ENCODE measurements at places on chromosomes 1 and 21.
A peak's percentile ranks its signal among the peaks of the same experiment; 100 is the strongest.

GRCh38 chr1:75672528-75673393 is 51.7 kb upstream of the ACADM start:
- DNase-seq = no peak

DNA sequence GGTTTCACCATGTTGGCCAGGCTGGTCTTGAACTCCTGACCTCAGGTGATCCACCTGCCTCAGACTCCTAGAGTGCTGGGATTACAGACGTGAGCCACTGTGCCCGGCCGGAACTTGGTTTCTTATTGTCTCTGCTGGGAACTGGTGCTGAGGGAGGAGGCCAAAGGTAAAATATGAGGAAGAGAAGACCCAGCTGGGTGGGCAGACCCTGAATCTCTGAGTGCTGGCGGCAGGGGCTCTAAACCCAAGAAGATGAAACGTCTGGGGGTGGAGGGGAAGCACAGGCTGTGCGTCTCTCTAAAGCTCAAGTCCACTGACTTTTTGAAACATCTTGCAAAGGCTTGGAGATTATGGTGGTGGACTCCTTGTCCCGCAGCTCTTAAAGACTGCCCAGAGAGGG is 82.0 kb upstream of the TLR5 start:
- no peak for DNase-seq

GRCh38 chr21:35427320-35428000 is 378.4 kb upstream of the RUNX1 start:
- DNase-seq = peak; percentile 44

DNA sequence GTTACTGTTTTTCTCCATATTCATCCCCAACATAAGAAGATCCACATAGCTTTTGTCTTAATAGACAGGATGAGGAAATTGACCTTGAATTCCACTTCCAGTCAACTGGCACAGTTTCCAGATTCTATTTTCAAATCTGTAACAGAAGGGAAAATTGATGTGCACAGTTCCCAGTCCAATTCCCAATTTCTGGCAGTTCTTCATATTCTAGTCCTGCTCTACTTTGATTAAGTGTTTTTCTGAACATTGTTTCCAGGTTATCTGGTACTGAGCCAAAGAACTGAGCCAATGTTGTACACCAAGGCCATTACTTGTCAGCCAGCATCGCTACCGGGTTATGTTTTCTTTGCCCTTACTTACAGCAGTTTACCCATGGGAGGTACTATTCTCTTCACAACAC is 1755.4 kb downstream of the PLA2G4A start:
- no peak for DNase-seq

GRCh38 chr21:38810034-38810825 is 4.5 kb downstream of the ETS2 start:
- DNase-seq = no peak

GRCh38 chr1:78958711-78959110 is 47.8 kb downstream of the ADGRL4 start:
- DNase-seq = no peak

- no peak for DNase-seq
These were observed 144.6 kb downstream of the MAGI3 start for GRCh38 chr1:113534875-113535274.

DNA sequence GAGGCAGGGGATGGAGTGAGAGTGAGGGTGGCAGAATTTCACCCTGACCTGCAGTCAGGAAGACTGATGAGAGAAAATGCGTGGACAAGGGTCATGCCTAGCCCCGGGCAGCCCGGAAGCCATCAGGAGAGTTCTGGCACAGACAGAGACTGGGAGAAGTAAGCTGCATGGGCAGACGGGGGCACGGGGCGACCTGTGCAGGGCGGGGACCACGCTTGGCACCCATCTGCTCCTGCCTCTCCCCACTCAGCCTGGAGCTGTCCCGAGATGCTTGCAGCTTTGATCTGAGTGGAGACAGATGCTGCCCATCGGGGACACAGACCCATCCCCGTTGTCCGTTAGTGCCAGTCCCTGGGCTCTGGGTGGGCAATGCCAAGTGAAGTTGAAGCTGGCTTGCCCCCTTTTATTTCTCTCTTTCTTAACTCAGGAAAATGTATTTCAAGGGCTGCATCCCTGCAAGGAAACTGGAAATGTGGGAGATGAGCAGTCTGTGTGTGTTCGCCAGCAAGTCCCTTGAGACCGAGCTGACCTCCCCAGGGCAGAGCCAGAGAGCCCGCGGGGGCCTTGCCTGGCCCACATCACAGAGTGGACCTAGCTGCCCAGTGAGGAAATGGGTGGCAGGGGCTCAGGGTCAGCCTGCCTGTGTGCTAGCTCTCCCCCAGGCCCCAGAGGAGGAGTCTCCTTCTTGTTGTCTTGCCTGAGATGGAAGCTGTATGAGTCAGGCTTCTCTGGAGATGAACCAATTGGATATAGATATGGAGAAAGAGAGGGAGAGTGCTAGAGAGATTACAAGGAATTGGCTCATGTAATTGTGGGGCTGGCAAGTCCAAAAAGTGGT is 121.3 kb upstream of the C1orf174 start:
- no peak for DNase-seq

DNA sequence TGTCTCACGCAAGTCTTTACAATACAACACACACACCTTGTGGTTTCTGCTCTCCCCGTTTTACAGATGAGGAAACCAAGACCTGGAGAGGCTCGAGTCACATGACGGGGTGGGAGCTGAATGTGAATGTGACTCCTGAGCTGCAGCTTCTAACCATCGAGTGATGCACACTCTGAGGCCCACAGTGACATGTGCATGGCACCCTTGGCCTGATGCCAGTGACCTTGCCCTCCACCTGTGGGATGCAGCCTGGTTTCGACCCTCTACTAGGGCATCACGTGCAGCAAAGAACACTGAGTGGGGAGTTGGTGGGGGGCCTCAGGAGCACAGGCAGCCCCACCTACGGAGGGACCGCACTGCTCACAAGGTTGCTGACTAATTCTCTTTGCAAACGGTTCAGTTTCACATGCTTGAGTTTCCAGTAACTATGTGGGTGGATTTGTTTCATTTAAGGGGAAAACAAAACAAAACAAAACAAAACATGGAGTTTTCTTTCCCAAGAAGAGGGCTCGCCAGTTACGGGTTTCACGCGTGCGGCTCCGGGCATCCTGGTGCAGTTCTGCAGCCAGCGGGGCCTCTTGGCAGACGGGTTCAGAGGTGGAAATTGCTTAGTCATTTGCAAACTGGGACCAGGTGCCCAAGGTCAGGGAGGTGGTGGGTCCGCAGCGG is 22.9 kb downstream of the SPSB1 start:
- DNase-seq = no peak

DNA sequence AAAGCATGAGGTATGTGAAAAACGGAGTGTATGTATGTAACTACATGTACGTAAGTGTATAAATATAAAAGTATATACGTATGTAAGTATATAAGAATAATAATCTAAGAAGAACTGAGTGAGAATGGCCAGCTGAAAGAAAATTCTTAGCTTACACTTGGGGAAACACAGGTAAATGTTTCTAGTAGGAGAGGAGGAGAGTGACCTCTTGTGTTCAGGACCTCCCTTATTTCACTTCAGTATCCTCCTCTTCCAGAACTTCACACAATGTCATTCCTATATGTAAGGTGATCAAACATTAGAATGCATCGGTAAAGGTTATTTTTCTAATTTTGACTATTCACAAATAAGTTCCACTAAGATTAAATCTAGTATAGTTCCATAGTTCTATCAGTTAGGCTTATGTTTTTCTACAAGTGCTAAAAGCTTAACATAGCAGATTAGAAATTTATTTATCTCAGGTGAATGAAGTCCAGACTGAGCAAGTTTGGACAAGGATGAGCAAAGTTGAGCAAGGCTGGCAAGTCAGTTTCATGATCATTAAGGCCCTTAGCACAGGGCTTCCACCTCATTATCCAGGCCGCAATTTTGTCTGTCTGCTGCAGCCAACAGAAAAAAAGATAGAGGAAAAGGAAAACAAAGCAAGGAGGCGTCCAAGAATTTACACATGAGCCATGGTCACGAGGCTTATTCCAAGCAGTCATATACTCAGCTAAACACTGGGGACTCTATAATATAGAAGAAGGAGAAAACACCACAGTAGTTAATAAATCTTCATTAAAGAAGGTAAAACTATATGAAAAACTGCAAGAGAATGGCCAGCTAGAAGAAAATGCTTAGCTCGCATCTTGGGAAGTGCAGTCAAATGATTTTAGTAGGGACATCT is 7.1 kb upstream of the MROH9 start:
- DNase-seq = no peak

DNA sequence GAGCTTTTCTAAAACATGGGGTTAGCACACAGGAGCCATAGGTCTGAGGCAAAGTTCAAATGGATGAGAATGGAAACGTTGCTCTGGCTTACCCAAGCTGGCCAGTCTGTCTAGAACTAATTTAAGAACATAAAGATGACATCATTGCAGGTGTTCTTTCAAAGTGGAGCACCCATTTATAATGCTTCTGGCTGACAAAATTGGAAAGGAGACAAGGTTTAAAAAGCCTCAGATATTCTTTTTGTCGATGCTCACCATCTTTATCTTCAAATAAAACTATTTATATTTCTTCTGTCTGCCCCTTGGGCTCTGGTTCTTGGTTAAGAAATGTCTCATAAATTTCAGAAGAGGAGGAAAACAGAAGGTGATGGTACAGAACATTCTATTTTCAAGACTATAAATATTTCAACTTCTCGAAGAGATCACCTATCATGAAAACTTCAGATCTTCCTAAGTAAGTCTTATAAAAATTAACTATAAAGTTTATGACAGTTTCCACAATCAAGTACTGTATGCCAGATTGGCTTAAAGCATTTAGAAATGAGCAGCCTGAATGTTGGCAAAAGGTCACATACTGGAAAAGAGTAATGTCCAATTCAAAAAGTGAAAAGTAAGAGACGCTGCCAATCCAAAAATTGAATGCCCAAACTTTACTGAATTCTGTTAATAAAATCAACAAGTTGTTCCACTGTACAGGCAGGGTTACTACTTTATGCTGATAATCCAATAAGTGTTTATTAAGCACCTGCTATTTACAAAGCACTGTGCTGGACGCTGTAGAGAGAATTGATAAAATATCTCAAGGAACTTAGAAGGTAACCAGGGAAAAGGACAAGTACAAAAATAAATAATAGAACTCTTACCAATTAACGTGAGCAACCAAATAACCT is 92.0 kb downstream of the ETS2 start:
- no peak for DNase-seq

DNA sequence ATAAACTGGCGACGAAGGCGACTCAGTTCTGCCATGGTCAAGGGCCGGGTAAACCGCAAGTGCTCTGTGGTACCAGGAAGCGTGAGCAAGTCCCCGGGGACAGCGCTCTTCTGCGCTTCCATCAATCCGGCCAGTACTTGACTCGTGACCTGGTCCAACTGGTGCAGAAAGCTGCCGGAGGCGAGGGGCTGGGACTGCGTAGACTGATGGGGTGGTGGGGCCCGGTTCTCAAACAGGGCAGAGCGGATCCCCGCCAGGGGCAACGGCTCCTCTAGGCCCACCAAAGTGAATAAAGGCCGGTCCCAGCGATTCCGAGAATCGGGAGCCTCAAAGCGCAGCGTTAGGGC is 852 bp downstream of the KTI12 start:
- peak; percentile 67 for DNase-seq

- no peak for DNase-seq
These were observed 114.0 kb downstream of the KCNN3 start for GRCh38 chr1:154755858-154756730.

DNA sequence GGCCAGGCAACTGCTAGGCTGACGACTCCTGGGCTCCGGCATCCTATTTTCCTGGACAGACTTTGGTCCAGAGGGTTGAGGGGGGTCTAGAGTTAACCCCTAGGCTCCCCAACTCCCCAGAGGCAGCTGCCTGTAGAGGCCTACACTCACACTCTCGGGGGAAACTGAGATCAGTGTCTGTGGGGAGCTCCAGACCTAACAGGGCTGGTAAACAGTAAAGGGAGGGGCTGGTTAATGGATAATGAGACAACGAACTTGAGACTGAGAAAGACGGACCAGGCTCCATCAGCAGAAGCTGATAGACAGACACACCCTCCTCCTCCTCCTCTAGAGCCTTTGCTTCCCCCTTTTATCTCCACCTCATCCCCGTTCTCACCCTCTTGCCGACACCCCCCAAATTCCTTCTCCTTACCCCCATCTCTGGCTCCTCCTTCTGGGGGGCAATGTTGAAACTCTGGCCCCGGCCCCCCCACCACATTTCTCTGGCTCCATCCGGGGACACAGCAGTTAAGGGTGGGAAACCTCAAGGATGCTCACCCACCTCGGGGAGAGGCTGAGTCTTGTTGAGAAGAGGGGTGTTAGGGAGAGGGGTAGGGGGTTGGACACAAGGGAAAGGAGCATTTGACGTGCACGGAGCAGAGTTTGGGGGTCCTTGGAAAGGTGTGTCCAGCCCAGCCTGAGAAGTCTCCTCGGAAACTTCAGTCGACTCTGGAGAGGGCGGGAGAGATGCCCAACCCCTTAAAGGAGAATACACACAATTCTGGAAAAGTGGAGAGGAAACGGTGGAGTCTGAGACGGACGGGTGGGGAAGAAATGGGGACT is at the start of gene MTMR11:
TSS of gene MTMR11 (minus strand) at position 710 of the 822 bp plus-strand sequence. CDS start at position 478, 232 bp downstream.
- DNase-seq = no peak

DNA sequence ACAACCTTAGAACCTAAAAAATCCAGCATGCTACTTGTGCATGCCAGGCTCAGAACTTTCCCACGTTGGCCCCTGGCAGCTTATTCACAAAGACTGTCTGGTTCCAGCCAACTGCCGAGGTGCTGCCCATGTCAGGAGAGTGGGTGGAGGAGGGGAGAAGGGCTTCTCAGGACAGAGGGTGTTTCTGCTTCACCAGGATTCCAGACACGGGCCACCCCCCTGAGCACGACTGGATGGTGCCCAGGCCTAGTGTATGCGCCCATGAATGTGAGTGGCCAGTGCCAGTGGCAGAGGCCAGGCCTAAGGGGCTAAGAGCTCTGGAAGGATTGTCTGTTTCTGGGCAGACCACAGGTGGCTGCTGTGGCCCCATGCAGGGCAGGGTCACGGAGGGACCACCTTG is 148.2 kb upstream of the COL6A1 start:
- DNase-seq = no peak

- no peak for DNase-seq
These were observed 59.2 kb downstream of the LRRN2 start for GRCh38 chr1:204626381-204626780.

DNA sequence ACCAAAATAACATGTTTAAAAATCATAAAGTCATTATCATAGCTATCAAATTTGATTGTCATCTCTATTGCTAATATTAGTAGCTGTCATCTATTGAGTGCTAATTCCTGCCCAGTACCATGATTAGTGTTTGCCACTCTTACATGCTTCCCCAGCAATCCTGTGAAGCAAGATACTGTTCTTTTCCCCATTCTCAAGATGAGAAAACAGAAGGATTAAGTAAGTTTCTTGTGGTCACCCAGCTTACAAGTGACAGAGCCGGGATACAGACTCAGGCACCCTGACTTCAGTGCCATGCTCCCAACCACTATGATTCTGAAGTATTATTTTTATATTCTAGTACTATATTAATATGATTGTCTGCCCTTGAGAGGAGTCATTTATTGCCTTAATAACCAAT is 36.5 kb downstream of the LRRC8C start:
- no peak for DNase-seq

DNA sequence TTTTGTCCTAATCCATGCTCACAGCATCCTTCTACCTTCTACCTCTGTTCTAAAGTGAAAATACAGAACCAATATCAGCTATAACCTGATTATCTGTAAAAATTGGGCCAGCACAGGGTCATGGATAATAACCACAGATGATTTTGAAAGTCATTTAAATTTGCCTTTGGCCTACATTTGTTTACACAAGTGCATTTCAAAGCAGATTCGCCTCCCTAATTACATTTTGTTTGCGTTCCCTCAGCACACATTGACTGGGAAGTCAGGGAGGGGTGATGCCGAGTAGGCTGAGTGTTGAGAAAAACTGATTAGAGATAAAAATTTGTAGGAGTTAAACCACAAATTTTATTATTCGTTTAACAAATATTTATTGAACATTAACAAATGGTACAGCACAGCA is 19.2 kb upstream of the RGS8 start:
- no peak for DNase-seq
